AG10803 (cell line): ENCODE measurements at places on chromosomes 5 and 9.

DNA sequence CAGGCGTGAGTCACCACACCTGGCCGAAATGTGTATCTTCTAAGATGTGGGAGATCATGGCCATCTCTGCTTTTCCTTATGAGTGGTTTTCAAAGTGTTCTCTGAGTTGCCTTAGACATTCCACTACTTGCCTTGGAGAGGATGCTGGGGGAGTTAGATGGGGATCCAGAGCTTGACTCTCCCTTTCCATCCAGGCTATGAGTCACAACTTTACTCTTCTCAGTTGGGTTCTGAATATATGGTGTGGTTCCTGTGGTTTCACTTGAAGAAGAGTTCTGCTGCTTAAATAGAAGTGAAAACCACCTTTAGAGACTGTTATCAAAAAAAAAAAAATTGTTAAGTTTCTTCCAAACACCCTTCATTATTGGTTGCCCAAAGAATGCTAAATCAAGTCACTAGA lies 217.6 kb downstream of the ZNF608 start:
- DNase-seq = no peak

GRCh38 chr5:105659396-105659795 lies 2011.3 kb downstream of the EFNA5 start:
- no peak for DNase-seq

GRCh38 chr9:134216449-134216951 lies 52.1 kb upstream of the RNU6ATAC start:
- DNase-seq = no peak

DNA sequence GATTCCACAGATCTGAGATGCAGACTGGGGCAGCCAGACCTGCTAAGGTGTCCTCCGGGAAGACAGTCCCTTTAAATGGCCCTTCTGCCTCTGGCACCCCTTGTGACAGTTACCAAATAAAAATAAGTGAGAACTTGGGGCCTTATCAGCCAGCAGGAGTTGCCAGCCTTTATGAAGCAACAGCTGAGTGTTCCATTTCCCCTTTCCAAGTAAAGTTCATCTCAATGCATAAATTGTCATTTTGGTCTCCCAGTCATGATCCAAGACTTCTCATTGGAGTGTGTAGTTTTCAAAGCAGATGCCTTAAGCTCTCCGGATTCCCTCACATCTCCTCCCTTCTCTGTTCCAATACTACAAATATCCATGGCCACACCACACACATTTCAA lies 4.1 kb downstream of the PTCH1 start:
- DNase-seq = no peak

- DNase-seq = no peak
Measured at GRCh38 chr5:134119720-134120119, 5.2 kb downstream of the TCF7 start.

DNA sequence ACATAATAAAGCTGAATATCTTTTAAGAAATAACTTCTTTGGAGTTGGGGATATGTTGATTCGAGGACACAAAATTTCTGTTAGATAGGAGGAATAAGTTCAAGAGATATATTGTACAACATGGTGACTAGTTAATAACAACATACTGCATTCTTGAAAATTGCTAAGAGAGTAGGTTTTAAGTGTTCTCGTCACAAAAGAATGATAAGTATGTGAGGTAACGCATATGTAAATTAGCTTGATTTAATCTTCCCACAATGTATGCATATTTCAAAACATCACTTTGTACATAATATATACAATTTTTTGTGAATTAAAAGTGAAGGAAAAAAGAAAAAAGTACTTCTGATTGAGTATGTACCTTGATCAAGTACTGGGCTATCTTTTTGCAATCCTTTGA lies 428.0 kb upstream of the TRPC7 start:
- DNase-seq = no peak

DNA sequence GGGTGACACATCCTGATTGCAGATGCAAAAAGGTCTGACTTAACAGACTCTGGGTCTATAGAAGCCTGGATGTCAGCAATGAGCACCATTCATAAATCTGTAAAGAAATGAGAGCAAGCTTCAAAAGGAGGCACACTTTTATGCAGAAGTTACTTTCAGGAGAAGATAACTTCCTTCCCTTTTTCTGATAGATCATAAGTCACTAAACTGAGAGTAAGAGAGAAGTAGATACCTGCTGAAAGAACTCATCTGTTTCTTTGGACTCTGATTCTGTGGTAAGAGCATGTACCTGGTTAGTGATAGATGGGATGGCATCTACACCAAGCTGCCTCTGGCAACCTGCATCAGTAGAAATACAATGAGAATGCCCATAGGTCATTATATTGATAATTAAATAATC lies 525.6 kb downstream of the CETN3 start:
- DNase-seq = no peak

DNA sequence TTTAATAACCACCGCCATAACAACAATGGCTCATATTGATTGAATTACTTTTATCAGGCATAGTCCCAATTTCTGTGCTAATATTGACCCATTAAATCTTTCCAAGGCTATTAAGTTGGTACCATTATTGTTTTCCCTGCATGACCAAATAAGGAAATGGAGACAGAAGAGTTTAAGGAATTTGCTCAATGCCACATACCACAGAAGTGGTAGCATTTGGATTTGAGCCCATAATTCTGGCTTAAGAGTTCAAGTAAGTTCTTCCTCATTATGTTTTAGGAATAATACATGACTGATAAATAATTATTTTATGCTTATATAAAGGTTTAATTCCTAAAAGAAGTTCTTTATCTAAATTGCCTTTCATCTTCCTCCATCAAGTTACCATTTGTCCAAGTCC lies 43.4 kb upstream of the HAPLN1 start:
- DNase-seq = peak; percentile 43

GRCh38 chr9:19379697-19380046 lies 364 bp downstream of the RPS6 start:
- DNase-seq = peak; percentile 30

GRCh38 chr9:127281891-127282290 lies 17.3 kb downstream of the GARNL3 start:
- DNase-seq = no peak

- DNase-seq = no peak
Measured at GRCh38 chr9:137666955-137667670, 48.3 kb downstream of the EHMT1 start.

DNA sequence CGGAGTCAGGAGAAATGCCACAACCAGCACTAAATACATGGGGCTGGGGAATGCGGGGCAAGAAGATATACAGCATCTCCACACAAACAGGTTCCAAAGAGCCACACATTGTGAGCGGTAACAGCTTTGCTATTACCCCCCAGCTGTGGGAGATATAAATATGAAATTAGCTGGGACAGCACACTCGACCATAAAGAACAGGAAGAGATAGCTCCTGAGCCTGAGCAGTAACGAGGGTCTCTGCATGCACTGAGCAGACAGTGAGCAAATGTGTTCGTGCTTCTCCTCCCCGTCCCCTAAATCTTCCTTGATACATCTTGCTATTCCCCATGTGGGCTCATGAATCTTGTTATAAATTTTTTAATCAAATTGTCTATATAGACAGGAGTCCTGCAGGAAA lies 53.1 kb downstream of the ADAMTS2 start:
- DNase-seq = no peak

- DNase-seq = no peak
Measured at GRCh38 chr5:66306844-66307315, 162.8 kb downstream of the SREK1 start.

- DNase-seq = no peak
Measured at GRCh38 chr9:95903398-95903797, 27.9 kb downstream of the ERCC6L2 start.

DNA sequence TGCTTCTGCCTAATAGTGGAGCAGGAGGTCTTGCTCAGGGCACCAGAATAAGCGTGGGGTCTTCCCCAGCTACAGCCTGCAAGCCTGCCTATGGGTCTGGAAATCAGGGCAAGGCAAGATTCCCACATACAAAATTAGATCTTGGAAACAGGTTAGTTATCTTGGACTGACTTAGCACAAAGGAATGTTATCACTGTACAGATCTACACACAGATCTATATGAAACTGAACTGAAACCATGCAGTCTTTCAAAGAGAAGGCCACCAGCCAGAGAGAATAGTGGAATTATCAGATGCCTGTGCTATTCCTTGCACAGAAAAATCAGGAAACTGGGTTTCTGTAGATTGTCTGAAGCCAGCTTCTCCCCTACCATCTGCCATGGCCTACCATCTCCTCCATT lies 585.7 kb downstream of the ACTL7B start:
- DNase-seq = no peak

DNA sequence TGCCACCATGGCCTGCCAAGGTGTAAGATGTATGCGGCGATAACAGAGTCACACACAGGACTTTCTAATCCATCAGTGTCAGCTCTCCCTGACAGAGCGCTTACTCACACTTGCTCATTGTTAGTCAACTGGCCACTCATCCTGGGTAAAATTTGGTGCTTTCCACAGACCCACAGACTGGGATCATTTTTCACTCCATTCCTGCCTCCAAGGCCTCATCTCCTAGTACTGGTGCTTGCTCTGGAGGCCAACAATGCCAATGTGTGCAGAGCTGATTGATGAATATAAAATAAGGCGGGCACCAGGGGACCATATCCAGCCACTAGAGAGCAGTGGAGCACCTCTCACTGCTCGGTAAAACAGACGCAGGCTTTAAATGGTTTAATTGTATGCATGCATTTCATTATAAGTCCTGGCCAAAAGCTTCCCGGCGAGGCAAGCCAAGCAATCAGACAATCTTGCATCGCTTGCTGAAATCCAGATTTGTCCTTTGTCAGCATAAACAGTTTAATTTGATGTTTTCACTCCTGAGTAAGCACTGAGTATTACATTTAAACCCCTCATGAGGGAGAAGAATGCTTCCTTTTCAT lies 22.3 kb downstream of the PSMB7 start:
- DNase-seq = peak; percentile 83

DNA sequence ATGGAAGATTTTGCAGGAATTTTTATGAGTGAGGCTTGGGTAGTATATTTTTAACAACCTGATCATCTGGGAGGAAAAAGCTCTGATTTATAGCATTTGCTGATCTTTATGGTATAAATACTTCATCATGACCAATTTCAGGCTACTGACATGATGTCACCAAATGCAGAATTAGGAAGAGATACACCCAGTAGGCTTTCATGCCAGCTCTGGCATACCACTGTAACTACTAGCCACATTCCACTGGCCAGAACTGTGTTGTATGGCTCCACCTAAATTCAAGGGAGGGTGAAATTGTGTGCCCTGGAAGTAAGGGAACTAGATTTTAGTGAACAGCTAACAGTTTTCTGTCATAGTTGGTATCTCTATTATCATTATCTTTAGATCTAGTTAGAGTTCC lies 17.6 kb downstream of the AP3S1 start:
- peak; percentile 55 for DNase-seq

DNA sequence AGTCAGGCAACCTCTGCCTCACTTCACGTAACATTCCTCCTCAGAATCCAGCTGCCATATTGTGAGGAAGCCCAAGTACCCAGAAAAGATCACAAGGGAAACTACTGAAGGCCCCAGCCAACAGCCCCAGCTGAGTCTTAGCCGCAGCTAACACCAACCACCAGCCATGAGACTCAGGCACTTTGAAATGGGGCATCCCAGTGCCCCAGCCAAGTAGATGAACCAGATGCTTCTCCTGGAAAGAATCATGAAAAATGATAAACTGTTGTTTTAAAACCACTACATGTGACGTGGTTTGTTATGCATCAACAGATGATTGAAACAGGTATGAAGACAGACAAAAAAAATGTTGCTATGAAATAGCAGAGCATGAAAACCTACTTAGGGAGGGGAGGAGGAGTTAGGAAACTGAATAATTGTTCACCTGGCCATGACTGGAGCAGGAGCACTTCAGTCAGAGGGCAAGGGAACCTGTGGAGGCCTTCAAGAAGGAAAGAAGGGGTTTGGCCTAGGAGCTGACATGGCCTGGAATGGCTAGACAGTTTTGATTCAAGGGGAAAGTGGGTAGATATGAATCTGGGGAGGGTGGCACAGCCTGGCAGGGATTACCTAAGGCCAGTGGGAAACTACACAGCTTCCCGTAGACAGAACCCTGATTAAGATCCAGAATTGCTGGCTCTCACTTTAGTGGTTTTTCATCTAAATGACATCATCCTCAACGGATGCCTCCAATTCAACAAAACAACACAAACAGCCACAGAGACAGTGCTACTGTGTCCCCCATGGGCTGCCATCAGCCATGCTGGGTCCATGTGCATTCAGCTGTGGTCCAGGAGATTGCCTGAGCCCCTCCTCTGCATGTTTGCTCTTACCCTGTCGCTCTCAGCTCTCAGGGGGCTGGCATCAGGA lies 211.6 kb downstream of the SYK start:
- DNase-seq = no peak

DNA sequence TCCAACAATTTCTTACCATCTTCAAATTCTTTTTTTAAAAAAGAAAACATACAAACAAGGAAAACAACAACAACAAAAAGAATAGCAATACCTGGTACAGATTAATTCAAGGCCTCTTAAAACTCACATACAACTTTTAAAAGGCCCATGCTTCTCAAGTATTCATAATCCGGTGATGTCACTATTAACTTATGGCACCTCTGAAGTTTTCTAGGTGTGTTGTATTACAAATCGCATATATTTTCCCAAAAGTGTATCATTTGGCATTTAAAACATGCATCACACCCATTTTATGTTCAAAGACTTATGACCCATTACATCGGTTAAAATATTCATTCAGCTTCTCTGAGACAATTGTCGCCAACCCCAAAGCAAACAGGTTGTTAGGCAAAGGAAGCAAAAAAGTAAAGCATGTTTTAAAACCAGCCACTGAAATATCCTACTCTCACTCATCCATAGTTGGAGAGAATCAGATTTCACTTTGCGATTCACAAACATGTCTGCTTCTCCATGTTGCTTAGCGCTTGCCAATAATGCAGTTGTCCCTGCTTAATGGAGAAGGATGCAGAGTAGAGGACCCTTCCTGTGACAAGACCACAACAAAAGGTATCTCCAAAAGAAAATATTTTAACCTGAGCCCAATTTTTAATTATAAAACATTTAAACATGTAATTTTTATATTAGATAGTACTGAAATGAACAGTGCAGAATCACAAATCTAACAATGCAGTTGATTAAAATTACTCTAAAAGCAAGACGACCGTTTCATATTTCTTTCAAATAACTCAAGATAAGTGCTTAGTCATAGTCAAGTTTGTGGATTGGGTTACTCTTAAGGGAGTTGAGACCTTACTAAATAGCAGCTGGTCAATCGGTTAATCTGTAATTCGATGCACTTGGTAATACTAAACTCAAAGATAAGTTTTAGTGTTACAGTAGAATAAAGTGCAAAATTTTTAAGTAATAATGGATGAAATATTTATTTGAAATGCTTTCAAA lies 1.6 kb downstream of the SKP1 start:
- DNase-seq = peak; percentile 40

GRCh38 chr9:91693226-91693625 lies 256.8 kb downstream of the ROR2 start:
- no peak for DNase-seq

DNA sequence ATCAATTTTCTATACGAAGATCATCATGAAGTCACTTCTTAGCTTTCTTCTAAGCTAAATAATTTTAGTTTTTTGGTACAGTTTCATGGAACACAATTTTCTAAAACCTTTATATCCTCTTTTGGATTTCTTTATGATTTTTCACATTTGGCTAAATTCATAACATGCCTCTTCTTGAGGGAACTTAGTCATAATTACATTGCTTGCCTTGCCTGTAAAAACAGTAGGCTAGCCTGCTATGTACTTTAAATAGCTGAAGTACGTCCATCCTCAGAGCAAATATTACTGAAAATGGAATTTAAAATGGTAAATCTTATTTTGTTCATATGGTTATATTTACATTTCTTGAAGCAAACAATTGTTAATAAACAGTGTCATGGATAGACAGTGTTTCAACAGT lies 225.0 kb downstream of the VPS13A start:
- no peak for DNase-seq

- no peak for DNase-seq
Measured at GRCh38 chr9:135903786-135904520, 3.4 kb downstream of the CAMSAP1 start.

GRCh38 chr9:136734837-136735496 lies 7.8 kb downstream of the LCN10 start:
- DNase-seq = no peak
